ENCODE measurements at places on chromosomes 1 and 21. TPM values are rescaled to one million over a fixed set of nuclear protein-coding genes. Genes with fewer than 3 reads are reported as not detected.

INTS11 gene
- total RNA-seq, result 120 TPM

CLCA2 gene
- not detected for total RNA-seq

LINGO4 gene
- 0.33 TPM for total RNA-seq

DNA sequence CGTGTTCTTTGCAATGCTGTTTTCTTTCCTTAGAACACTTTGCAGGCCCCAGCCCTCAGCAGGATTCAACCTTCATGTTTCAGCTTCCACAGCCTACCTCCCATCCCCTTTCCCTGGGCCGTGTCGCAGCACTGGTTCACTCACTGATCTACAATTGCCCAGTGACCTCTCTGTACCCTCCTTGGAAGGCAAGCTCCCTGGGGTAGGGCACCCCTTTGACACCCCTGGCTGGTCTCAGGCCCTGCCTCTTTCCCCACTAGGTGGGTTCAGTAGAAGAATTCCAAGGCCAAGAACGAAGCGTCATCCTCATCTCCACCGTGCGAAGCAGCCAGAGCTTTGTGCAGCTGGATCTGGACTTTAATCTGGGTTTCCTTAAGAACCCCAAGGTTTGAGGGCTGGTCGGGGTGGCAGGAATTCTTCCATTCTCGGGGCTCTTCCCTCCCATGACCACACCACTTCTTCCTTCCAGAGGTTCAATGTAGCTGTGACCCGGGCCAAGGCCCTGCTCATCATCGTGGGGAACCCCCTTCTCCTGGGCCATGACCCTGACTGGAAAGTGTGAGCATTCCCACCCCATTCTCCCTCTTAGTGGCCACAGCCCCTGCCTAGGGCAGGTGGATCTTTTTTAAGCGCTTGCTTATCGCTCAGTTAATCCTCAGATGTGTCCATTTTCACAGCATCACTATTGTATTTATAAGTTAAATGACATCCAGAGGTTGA lies 7.3 kb downstream of the RHOC start:
- H3K4me1 ChIP-seq, result peaks cover 38% of the 10 kb centered on the region
- no peak for DNase-seq
- peak overlapping the region; percentile 87 for H3K27ac ChIP-seq
- H3K27me3 ChIP-seq, result no peaks in the 10 kb centered on the region

GRCh38 chr1:154495496-154496273 lies 6.3 kb upstream of the TDRD10 start:
- peaks cover 12% of the 10 kb centered on the region for H3K27me3 ChIP-seq
- no peaks in the 10 kb centered on the region for H3K36me3 ChIP-seq
- H3K27ac ChIP-seq, result no peak overlapping the region

DNA sequence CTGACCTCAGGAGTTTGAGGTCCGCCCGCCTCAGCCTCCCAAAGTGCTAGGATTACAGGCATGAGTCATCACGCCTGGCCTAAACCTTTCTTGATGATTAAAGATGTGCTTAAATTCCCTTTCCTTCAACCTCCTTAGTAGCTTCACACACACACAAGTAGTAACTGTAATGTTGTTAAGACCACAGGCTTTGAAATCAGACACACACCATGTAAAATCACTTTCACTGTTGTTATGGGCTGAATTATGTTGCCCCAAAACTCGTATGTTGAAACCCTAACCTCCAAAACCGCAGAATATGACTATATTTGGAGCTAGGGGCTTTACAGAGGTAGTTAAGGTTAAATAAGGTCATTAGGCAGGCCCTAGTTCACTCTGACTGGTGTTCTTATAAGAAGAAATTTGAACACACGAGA lies 180.2 kb downstream of the NR5A2 start:
- H3K4me1 ChIP-seq, result peaks cover 11% of the 10 kb centered on the region
- no peak overlapping the region for H3K27ac ChIP-seq
- H3K4me3 ChIP-seq, result no peak overlapping the region

- no peak for DNase-seq
- no peaks in the 10 kb centered on the region for H3K27me3 ChIP-seq
- peaks cover 10% of the 10 kb centered on the region for H3K4me1 ChIP-seq
- H3K27ac ChIP-seq, result no peak overlapping the region
- no peaks in the 10 kb centered on the region for H3K36me3 ChIP-seq
- H3K4me3 ChIP-seq, result no peak overlapping the region
Measured at GRCh38 chr1:243267471-243267880, 11.6 kb downstream of the SDCCAG8 start.

DNA sequence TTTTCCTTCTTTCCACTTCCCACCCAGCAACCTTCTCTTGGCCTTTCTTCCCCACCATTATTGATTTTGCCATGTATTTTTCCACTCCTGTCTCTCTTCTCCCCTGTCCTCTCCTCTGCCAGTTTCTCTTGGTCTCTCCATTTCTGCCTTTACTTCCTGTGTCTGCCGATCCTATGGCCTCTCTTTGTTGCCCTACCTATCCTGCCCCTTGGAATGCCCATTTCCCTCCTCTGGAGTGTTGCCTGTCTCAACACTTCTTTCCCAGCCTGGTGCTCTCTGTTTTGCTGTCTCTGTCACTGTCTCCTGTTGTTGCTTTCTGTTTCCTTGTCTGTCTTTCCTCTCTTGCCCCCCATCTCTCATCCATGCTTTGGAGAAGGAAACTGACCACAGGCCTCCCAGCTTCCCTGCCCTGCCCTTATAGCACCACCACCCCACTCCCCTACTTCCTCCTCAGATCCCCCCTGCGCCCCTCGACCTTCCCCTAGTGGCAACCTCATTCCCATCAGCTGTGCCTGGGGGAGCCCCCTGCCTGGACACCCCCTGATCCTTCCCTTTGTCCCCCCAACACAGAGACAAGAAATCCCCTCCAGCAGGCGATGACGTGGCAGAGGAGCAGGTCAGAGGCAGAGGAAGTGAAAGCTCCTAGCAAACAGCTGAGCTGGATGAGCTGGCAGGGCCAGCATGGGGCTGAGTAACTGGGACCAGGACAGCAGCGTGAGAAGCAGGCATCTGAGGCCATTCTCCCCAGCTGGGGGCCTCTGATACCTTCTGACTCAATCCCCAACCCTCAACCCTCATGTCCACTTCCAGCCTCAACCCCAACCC lies 6.6 kb upstream of the ETV3L start:
- H3K36me3 ChIP-seq, result no peaks in the 10 kb centered on the region
- peaks cover 11% of the 10 kb centered on the region for H3K4me1 ChIP-seq
- DNase-seq, result peak; percentile 73
- H3K27me3 ChIP-seq, result peaks cover 26% of the 10 kb centered on the region
- no peak overlapping the region for H3K4me3 ChIP-seq

- no peak overlapping the region for H3K4me3 ChIP-seq
- no peaks in the 10 kb centered on the region for H3K27me3 ChIP-seq
- no peaks in the 10 kb centered on the region for H3K4me1 ChIP-seq
Measured at GRCh38 chr1:27284425-27285273, 37.3 kb upstream of the TMEM222 start.

- no peak overlapping the region for H3K4me3 ChIP-seq
- H3K27ac ChIP-seq, result no peak overlapping the region
- no peaks in the 10 kb centered on the region for H3K4me1 ChIP-seq
Measured at GRCh38 chr1:57363165-57363564, 60.7 kb downstream of the DAB1 start.

GRCh38 chr1:25062621-25063255 lies 132.7 kb upstream of the RUNX3 start:
- peaks cover 17% of the 10 kb centered on the region for H3K4me1 ChIP-seq
- H3K27me3 ChIP-seq, result no peaks in the 10 kb centered on the region
- no peak for DNase-seq
- H3K4me3 ChIP-seq, result no peak overlapping the region
- H3K27ac ChIP-seq, result no peak overlapping the region

- no peaks in the 10 kb centered on the region for H3K27me3 ChIP-seq
- H3K36me3 ChIP-seq, result no peaks in the 10 kb centered on the region
- no peak for DNase-seq
- H3K27ac ChIP-seq, result no peak overlapping the region
- peaks cover 48% of the 10 kb centered on the region for H3K4me1 ChIP-seq
Measured at GRCh38 chr1:41735631-41736260, 183.0 kb downstream of the HIVEP3 start.

DNA sequence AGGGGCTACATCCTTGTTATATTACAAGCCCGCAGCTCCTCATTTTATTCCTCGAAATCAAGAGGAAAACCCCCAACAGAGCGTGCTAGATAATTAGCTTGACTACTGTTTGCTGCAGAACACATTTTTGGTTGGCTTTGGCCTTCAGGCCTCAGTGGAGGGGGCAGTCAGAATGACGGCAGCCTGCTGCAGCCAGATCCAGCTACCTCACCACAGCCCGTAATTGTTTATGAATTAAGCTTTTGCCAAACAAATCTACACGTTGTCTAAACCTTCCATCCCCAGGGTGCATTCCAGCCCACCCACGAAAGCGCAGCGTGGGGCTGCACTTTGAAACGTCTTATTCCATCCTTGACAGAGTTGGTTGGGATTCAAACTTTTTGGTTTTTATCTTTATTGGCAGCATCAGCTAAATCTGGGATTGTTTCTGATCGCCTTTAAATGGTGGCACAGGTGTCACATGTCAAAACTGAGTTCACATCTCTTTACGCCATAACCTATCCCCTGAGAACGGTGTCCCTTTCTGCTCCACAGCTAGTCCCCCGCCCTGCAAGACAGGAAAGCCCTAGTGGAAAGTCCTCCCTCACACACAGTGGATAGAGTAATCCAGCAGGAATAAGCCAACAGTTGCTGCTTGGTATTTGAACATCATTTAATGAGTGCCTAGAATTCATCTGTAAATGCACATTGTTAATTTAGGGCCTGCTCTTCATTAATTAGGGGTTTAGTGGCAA lies 195.5 kb downstream of the LMO4 start:
- H3K27me3 ChIP-seq, result peaks cover 7% of the 10 kb centered on the region
- H3K4me3 ChIP-seq, result no peak overlapping the region
- H3K4me1 ChIP-seq, result no peaks in the 10 kb centered on the region
- H3K27ac ChIP-seq, result no peak overlapping the region
- DNase-seq, result no peak

GRCh38 chr1:171597203-171597602 lies 24.8 kb upstream of the MYOCOS start:
- peaks cover 15% of the 10 kb centered on the region for H3K36me3 ChIP-seq
- H3K27ac ChIP-seq, result no peak overlapping the region
- H3K4me3 ChIP-seq, result no peak overlapping the region
- no peaks in the 10 kb centered on the region for H3K4me1 ChIP-seq
- no peaks in the 10 kb centered on the region for H3K27me3 ChIP-seq
